ENCODE measurements at places on chromosomes 1 and 21.

- no peak for DNase-seq
These were observed 457.0 kb downstream of the USP25 start for GRCh38 chr21:16186742-16187141.

DNA sequence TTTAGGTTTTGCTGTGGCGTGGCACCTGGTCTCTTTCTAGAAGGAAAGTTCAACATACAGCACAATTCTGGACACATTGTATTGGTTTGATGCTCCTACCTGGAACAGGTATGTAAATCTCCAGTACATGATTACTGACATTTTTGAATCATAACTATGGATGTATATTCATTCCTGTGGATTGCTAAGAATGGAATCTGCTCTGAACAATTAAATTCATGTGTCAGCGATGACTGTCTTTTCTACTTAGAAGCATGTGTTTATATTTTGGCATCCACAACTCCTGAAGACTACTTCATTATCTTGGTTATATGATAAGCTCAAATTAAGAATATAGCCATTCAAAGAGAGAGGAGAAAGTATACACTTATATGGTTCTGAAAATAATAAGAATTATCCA lies 291.8 kb downstream of the CHRM3 start:
- no peak for DNase-seq

DNA sequence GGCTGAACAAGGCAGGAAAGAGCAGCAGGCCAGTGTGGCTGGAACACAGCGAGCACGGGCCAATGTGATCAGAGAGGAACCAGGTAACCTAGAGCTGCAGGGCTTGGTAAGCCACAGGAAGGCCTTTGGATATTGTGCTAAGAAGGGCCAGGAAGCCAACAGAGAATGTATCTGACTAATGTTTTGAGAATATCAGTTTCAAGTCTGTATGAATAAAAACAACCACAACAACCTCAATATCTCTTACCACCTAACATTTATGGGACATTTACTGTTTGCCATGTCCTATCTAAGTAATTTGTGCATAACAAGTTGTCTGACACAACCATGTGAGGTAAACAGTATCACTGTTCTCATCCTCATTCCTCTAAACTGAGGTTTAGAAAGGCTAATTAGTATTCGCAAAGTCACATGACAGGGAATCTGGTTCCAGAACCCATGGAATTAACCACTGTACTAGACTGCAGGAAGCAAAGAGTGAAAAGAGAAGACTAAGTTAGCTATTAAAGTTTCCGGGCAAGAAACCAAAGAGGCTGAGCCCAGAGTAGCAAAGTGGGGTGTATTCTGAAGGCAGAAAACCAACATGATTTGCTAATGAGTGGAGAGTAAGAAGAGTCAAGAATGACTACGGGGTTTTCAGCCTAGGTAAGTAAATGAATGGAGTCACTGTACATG lies 38.9 kb downstream of the SPRTN start:
- no peak for DNase-seq

- peak; percentile 40 for DNase-seq
These were observed 42.7 kb downstream of the SGIP1 start for GRCh38 chr1:66576645-66577044.

GRCh38 chr1:227948493-227949260 lies 945 bp upstream of the WNT9A start:
- peak; percentile 26 for DNase-seq

GRCh38 chr1:40903106-40903505 lies 40.9 kb upstream of the CITED4 start:
- DNase-seq, result no peak

- no peak for DNase-seq
These were observed 23.9 kb downstream of the DCAF8 start for GRCh38 chr1:160238408-160238807.

DNA sequence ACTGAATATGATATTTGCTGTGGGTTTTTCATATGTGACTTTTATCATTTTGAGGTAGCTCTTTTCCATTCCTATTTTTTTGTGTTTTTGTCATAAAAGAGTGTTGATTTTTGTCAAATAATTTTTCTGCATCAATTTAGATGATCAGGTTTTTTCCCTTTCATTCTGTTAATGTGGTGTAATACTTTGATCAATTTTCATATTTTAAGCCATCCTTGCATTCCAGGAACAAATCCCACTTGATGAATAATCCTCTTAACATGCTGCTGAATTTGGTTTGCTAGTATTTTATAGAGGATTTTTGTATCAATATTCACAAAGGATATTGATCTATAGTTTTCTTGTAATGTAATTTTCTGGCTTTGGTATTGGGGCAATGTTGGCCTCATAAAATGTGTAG lies 25.5 kb upstream of the C1orf53 start:
- DNase-seq, result no peak

- DNase-seq, result no peak
These were observed 262.8 kb downstream of the TPR start for GRCh38 chr1:186112280-186112679.

DNA sequence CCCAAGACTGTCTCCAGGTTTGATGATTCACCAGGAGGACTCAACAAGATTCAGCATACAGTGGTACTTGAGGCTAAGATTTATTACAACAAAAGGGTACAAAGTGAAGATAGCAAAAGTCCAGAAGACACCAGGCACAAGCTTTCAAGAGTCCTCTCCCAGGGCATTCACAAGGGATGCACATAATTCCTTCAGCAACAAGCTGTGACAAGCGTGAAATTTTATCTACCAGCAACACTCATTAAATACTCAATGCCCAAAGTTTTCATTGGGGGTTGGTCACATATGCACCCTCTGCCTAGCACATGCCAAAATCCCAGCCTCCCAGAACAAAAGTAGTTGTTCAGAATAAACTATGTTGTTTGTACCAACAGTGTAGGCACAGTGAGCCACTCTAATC lies 62.3 kb downstream of the PRKACB start:
- no peak for DNase-seq

DNA sequence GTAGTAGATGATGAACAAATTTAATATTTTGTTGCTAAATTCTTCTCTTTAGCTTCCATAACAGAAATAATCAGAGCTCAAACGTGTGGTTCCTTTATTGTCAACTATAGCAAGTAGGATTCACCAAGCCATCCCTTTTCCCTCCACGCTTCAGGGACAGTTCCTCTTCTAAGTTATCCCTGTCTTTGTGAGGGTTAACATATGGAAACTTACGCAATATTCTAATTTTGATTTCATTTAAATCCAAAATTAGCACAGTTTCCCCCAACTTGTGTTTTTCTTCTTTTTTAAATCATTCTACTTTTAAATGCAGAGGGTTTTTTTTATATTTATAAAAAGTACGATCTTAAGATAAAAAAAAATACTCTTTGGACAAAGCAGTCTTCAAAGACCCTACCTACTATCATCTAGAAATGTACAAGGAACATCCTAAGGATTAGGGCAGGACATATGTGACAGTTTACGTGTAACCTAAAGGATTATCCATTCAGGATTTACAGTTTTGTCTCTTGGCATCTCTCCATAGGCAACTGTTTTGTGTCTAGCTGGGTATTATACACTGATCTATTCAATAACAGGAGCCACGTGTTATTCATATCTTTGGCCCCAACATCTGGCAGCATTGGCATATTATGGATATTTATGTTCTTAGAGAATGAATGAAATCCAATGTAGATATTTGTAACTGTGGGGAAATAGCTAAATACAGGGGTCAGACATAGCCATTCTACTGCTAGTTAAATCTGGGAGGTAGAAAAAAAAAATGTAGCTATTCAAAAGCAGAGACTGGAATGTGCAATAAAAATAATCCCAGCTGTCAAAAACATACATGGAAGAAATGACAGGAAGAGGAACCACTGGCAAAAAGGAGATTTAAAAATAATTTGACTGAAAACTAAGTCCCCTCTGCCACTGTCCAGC lies 272.9 kb downstream of the NEGR1 start:
- no peak for DNase-seq

GRCh38 chr1:185694081-185694480 lies 40.1 kb upstream of the HMCN1 start:
- no peak for DNase-seq

GRCh38 chr1:223836586-223836985 lies 9.2 kb downstream of the TP53BP2 start:
- DNase-seq, result no peak

DNA sequence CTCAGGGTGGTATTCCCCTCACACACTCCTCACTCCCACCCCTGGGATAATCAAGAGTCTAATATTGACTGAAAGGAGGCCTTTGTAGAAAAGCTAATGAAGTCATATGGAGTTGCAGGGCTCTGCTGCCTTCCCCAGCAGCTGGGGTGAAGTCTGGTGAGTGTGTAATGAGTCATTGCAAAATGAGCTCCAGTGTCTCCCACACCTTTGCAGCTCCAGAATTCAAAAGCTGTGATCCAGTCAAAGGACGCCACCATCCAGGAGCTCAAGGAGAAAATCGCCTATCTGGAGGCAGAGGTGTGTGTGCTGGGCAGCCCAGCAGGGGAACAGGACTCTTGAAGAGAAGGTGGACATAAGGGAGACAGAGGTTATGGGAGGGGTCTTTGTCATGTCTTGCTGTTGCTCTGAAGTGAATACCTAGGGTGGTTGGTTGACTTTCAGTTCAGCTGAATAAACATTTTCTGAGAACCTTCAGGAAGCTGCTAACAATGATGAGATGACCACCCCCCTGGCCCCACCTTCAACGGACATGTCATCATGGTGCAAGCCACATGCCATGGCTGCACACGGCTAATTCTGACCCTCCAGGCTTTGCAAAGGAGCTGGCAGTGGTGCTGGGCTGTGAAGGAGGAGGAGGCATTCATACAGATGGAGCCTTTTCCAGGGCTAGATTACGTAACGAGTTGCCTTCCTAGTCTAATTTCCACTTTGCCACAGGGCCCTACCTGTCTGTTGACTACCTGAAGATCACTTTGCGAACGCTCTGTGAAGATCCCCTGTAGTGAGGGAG lies 32.2 kb upstream of the SNX27 start:
- no peak for DNase-seq

GRCh38 chr1:56255516-56256152 lies 323.7 kb downstream of the PLPP3 start:
- DNase-seq, result peak; percentile 85

DNA sequence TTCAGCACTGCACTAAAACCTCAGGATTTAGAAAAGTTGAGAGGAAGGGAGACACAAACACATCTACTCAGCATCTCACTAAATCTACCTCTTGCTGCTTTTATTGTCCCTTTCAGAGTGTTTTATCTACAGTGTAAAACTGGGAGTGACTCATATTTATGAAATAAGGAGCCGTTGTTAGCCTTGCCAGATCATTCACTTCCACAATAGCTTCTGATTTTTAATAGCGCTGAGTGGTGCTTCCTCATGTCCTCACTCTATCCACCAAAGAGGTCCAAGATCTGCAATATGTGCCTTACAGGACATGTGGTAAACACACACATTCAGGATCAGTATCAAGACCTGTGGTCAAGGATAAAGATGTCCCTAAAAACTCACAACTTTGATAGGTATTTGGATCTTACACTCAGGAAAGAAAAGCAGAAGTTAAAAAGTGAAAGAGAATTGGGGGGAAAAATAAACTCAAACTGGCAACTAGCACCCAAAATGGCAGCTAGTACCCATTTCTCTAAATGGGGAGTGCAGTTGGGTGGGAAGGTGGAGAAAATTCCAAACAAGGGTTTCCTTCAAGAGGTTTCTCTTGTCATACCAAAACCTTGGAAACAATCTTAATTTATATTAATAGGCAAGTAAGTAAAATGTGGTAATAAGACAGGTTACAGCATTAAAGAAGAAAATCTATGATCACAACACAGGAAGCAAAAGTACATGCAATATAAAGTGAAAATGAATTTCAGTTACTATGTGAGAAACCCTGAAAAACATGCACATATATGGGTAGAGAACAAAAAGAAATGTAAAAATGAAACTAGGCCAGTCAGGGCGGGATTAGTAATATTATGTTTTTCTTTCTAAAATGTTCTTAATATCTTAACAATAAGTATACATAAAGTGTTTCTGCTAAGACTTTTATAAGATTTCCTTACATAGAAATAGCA lies 15.9 kb downstream of the DUSP10 start:
- DNase-seq, result no peak

- no peak for DNase-seq
These were observed 300.4 kb upstream of the RUNX1 start for GRCh38 chr21:35349376-35350080.

DNA sequence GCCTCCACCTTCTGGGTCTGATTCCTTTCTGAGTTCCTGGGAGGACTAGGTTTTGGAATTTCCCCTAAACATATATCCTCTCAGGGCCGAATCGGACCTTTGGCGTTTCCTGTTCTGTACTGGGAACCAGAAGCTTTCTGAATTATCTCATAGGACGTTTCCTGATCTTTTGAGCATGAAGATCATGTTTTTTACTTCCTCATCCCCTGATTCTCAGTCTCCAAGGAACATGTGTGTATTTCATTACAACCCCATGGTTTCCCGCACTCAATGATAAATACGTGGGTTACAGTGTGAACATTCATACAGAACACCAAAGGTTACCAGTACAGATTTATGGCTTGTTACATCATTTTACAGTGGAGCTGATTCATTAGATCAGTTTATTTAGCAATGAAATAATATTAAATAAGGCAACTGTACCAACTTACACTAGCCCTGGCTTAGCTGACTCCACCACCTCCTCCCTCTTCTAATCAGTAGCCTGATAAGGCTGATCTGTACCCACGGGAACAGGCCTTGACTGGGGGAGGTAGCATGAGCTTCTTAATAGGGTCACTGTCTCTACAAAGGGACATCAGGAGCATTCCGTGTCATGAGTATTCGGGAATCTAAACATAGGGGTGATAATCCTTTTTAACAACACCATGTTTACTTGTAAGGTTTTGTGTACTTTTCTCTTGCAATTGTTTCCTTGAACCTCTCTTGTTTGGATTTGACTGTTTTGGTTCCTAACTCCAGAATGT lies 57.8 kb upstream of the ERRFI1 start:
- DNase-seq, result no peak

- no peak for DNase-seq
These were observed 3.3 kb upstream of the GOLT1A start for GRCh38 chr1:204216880-204217647.

DNA sequence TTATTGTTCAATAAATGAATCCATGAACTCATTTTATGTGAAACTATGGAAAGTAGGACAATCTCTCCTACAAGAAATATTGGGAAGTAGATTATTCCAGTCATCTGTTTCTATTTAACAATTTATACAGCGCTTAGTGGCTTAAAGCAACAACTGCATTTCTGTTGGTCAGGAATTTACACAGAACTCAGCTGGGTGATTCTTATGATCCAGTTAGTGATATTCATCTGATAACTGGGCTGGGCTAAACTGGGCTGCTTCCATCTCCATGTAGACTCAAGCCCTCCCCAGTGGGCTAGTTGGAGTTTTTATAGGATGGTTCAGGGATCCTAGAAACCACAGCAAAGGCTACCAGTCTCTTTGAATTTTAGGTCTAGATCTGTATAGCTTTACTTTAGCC lies 497.9 kb upstream of the NEGR1 start:
- DNase-seq, result no peak

GRCh38 chr21:45427331-45428271 lies 22.6 kb downstream of the COL18A1 start:
- peak; percentile 68 for DNase-seq
